Osteocyte (in vitro differentiated cells): ENCODE measurements at places on chromosomes 13 and 19. TPM values are rescaled to one million over a fixed set of nuclear protein-coding genes. Genes with fewer than 3 reads are reported as not detected.

- no peak for DNase-seq
- H3K36me3 ChIP-seq = peaks cover 3% of the 10 kb centered on the region
- H3K27me3 ChIP-seq = no peaks in the 10 kb centered on the region
- peaks cover 13% of the 10 kb centered on the region for H3K4me1 ChIP-seq
- no peak overlapping the region for H3K27ac ChIP-seq
Observed at GRCh38 chr19:40360708-40361241, 12.3 kb downstream of the PLD3 start.

ZNF223 gene
- 5.3 and 8.5 TPM in 2 replicates for total RNA-seq

GRCh38 chr13:85492283-85492682 lies 306.9 kb downstream of the SLITRK6 start:
- peaks cover 15% of the 10 kb centered on the region for H3K4me1 ChIP-seq
- H3K27me3 ChIP-seq = no peaks in the 10 kb centered on the region
- no peak overlapping the region for H3K27ac ChIP-seq
- no peaks in the 10 kb centered on the region for H3K36me3 ChIP-seq
- no peak overlapping the region for H3K4me3 ChIP-seq
- DNase-seq = no peak

TMEM59L gene
- 4.7 and 5.9 TPM in 2 replicates for total RNA-seq

TEX30 gene
- total RNA-seq = 8.7 and 9.0 TPM in 2 replicates

DNA sequence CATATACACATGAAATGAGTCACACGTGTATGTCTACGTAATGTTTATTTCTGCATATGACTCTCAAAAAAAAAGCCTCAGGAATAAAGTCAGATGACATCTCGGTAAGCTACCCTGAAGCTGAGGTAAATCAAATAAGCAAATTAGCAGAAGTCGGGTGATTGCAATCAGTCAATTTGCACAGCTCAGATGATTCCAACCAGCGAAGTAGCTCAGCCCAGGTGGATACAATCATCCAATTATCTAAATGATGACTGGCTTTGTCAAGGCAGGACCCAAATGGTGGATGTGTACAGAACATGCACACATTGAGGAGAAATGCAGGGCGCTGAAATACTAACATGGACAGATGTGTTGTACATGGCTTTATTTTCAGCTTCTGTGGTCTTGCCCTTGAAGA lies 148.5 kb downstream of the ZNF486 start:
- H3K27ac ChIP-seq = no peak overlapping the region
- no peaks in the 10 kb centered on the region for H3K27me3 ChIP-seq
- H3K4me1 ChIP-seq = no peaks in the 10 kb centered on the region
- DNase-seq = no peak
- H3K4me3 ChIP-seq = no peak overlapping the region
- no peaks in the 10 kb centered on the region for H3K36me3 ChIP-seq
